ENCODE measurements at places on chromosomes 4 and X. TPM values are rescaled to one million over a fixed set of nuclear protein-coding genes. Genes with fewer than 3 reads are reported as not detected.

Gene SSX7
- total RNA-seq: not detected

Gene PTCHD1
- total RNA-seq: not detected

Gene MXRA5
- 0.02 TPM for total RNA-seq

Gene ZMAT1
- total RNA-seq: 0.69 TPM

Gene HSFX1
- total RNA-seq: 0.44 TPM

Gene TLL1
- total RNA-seq: 0.37 TPM

Measured in HCT116 (cell line).